ENCODE measurements at places on chromosomes 13 and 19.

- DNase-seq = no peak
Measured at GRCh38 chr19:56400485-56400884, 3.6 kb upstream of the ZNF583 start.

DNA sequence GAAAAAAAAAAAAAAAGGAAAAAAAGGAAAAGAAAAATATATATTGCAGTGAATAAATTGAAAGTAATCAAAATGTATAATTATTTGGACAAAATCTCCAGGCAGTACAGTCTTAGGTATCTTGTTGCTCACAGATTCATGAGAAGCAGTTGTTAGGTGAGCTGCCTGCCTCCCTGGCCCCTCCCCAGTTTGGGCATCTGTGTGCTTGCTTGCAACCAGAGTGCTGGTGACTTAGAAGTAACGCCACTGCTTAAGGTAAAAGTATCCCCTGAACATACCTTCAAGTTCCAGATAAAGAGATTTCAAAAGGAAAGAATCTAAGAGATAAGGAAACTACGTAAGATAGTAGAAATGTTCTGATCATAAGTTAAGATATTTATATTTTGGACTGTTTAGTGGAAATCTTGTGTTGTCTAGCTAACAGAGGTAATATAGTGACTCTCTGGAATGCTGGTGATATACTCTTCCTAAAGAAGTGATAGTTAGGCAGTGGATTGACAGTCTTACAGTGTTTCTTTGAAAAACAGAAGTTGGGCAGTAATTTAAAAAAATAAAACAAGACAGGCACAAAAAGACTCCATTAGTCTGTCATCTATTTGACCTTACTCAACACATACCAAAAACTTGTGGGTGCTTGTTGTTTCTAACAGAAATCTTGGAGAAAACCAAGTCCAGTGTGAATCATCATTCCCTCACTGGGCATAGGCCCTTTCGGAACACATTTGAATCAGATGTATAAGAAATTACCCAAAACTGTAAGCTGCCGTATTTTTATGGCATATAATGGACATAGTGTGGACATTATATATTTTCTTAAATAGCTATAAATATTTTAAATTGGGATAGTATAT lies 38.3 kb upstream of the KCTD4 start:
- DNase-seq = no peak

- no peak for DNase-seq
Measured at GRCh38 chr19:3263866-3264265, 39.4 kb downstream of the CELF5 start.

- no peak for DNase-seq
Measured at GRCh38 chr19:56476651-56477428, at the start of gene ZNF667. ZNF667 (minus strand) TSS chr19:56477345; CDS start chr19:56462370, 14,975 bp downstream.

DNA sequence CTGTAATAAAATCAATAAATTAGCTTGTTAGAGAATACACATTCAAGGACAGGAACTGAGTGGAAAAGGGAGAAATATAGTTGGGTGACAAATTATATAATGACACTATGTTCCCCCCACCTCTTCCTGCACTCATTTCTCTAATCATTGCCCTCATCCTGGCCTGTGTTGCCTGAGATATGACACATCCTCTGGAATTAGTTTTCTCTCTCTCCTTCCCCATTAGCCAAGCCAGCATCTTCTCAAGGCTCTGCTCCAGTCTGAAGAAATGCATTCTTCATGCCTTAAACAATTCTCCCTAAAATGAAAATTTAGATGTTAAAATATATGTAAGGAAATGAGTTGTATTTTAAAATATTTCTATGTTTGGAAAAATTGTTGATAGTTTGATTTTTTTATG lies 280.3 kb downstream of the POU4F1 start:
- no peak for DNase-seq

GRCh38 chr13:41557719-41558118 lies 100.4 kb downstream of the RGCC start:
- DNase-seq = no peak

GRCh38 chr13:31060220-31060619 lies 101.5 kb downstream of the HSPH1 start:
- no peak for DNase-seq

- no peak for DNase-seq
Measured at GRCh38 chr19:2033825-2034159, 17.3 kb downstream of the MKNK2 start.

DNA sequence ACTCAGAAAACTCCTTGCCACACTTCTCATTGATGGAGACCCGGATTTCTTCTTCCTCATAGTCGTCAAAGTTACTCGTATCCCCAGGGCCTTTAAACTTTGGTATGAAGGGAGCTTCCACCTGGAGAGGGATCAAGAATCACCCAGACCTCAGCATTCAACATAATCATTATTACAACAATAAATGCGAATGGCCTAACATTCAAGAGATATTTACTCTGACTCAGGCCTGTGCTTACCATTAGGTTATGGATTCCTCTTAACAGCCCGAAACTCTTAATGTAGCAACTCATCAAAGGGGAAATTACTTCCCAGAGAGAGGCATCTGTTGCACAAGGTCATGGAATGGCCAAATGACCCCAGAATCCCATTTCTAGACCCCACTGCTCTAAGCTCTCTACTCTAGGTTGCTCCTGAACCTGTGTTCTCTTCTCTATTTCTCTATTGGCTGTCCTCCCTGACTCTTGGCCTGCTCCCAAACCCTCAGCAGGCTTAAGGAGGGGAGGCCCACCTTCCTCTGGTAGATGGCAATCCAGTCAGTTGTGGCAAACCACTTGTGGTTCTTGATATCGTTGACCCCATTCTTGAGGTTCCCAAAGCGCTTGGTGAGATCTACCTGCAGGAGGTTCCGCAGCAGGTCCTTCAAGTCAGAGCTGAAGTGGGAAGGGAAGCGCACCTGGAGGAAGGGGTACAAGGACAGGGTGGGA lies 2.7 kb upstream of the SAMD1 start:
- DNase-seq = no peak

DNA sequence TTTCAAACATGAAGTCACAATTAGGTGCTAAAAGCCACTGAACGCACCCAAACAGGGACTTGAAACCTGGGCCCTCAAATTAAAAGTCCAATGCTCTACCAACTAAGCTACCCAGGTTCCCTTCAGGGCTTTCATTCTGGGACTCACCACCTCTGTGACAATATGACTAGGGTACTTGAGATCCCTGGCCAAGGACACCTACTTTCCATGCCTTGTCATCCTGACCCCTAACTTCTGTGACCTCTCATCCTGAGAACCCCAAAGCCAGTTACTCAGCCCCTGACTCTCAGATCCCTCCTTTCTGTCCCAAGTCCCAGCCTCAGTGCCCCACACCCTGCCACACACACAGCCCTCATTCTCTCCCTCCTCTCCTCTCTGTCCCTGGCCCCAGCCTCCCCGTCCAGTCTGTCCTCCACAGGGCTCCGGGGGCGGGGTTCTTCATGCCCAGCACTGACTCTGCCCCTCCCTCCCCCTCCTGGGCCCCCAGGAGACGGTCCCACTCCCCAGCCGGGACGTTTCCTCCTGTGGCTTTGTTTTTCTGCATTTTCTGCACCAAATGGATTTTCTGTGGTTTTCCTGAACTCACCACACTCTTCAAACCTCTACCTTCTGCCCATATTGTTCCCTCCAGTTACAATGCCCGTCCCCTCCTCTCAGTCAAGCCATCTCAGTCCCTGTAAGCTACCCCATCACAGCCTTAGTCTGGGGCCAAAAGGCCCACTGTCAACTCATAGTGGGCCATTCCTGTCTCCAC lies 7.0 kb downstream of the RCN3 start:
- DNase-seq = no peak

DNA sequence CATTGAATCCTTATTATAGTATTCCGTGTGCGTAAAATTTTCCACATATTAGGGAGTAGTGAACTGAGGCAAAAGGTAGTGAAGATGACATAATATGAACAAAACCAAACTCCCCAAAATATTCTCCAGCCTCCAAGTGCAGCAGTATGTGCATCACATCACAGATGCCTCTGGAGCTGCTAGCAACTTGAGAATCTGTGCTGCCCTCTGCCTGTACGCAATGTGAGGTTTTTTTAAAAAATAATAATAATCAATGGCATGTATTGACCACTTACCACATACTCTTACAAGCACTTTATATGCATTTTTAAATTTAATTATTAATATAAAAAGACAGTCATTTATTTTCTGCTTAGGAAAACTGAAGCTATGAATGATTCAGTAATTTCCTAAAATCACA lies 583.0 kb upstream of the SPRY2 start:
- no peak for DNase-seq

GRCh38 chr13:23796551-23796950 lies 92.6 kb downstream of the MIPEP start:
- no peak for DNase-seq

Measured in ACHN (cell line).